ENCODE measurements at places on chromosomes 6 and 20.

DNA sequence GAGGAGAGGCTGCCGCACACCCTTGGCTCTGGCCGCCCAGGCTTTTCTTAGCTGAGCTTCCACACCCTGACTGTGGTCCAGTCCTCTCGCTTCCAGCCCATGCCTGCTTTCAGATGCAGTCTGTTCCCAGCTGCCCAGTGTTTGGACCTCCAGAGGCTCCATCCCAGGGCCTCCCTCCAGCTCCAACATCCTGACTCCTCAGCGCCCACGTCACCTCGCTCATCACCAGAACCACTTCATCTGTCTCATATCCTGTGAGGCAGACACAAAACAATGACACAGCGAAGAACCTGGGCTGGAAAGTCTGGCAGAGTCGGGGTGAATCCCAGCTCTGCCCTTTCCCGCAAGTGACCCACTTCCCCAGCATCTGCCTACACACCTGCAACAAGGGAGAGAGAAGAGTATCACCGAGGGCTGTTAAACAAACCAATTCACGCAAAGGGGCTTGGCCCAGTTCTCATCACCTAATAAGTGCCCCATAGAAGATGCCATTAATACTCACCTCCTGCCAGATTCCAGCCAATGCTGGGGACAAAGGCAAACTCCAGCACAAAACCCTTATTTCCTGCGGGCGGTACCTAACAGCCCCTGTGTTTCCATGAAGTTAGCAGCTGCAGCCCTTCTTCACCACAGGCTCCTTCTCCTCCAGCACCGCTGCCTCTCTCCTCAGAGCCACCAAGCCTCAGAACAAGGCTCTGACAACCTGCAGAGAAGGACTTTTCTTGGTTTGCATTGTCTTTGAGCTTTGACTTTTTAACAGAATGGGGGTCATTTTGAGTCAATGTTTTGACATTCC lies 133.4 kb upstream of the CDH4 start:
- DNase-seq: no peak

DNA sequence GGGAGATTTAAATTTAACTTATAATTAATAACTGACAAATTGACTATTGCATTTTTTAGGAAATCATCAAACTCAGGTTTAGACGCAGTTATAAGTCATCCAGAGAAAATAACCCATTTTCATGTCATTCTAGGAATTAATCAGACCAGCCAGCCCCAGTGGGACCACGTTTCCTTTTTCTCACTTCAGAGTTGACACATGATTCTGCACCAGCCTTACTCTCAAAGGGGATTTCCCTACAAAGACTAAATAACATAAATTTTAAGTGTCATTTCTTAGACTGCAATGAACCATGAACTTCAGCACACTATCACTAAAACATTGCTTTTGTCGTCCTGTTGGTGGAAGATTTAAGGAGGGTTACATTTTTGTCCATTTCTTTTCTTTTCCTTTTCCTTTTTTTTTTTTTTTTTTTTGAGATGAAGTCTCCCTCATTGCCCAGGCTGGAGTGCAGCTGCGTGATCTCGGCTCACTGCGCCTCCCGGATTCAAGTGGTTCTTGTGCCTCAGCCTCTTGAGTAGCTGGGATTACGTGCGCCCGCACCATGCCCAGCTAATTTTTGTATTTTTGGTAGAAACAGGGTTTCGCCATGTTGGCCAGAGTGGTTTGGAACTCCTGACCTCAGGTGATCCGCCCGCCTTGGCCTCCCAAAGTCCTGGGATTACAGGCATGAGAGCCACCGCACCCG lies 3.6 kb downstream of the IPCEF1 start:
- DNase-seq: no peak

DNA sequence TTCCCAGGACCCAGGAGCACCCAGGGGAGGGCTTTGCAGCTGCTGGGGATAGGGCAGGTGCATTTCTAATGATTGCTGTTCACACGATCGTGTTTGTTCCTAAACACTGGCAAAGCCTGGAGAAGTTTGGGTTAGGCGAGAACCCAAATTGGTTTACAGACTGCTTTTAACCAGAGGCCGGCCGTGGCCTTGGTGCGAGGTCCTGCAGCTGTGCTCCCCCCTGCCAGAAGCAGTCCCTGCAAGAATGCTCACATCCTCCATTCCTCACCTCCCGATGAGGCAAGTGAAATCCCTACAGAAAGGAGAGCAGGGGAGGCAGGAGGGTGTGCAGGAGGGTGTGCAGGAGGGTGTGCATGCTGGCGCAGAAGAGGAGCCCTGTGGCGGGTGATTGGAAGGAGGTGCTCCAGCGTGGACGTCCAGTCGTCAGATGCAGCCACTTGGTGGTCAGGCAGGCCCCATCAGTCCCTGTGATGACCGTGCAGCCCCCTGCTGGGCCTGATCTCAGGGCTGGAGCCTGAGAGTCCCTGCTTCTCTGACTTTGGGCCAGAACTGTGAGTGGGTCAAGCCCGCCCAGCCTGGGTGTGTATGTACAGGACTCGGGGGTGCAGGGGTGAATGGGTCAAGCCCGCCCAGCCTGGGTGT lies 55.7 kb upstream of the FRMD1 start:
- no peak for DNase-seq

DNA sequence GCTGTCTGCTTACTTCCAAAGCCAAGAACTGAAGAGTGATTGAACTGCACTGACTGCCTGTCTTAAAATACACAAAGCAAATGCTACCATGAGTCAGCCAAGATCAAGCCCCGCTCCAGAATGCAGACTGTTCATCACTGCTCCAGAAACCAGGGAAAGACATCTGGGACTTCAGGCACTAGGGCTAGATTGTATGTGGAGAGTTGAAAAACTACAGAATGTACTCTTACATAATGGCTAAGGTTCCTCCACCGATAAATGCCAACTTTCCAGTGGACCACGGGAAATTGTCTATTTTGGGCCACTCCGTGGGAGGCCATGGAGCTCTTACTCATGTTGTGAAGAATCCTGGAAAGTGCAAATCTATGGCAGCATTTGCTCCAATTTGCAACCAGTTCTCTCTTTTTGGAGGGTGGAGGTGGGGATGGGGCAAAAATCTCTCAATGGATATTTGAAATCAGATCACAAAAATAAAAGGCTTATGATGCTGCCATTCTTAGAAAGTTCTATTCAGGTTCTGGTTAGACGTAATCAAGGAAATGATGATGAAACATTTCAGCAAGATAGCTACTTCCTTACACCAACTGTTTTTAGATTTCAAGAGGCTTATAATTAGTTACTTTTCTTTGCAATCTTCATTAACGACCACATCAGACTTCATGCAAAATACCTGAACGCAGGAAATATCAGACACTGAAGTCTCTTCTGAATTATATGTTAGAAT lies 11.8 kb upstream of the CAP2 start:
- DNase-seq: no peak

DNA sequence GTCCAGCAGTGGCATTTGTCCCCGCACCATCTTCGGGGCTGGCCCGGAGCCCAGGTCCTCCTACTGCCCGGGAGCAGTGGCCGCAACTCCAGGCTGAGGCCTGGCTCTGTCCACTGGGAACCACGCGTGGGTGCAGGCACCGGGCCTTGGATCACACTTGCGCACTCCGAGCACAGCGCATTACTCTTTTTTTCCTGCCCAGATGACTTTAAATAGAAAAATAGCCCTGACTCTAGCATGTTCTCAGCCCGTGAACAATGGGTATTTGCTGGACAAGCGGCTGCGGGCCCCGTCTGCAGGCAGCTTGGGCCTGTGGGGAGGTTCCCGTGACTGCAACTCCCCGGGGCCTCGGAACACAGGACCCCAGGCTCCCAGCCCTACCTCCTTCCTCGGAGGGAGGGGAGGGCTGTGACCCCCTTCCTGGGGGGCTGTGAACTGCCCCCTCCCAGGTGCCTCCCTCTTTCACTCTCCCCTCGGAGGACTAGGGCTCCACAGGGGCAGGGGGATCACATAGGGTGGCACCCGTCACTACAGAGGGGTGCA lies 162.2 kb downstream of the TBXT start:
- DNase-seq: no peak

DNA sequence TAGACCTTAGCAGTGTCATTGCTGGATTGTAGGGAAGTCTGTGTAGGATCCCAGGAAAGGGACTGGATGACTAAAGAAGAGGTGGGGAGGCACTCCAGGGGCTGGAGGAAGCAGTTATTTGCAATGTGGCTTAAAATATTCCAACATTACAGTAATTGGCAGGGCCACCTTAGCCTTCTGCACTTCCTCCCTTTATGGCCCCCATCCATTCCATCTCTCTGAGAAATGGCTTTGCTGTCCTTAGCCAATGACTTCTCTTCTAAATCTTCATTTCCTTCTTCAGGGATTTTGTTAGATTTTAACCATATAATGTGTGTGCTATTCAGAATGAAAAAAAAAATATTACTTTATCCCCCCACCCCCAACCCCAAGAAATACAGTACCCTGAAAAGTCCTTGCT lies 6.4 kb downstream of the ADGRF5 start:
- no peak for DNase-seq

DNA sequence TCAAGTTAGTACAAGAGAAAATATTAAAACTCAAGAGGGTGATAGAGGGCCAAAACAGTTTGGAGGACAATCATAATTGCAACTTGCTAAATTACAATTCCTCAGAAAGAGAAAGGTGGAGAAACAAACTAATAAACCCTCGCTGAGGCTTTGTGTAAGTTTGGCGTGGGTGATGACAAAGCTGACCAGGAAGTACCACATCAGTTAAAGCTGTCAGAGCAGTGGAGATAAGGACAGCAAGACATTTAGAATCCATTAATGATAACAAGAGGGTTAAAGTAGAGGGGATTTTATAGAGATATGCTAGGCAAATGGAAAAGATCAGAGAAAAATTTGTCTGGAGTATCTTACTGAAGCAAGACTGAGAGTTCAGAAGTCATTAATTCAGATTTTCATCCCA lies 334.4 kb downstream of the TFAP2B start:
- no peak for DNase-seq

GRCh38 chr6:15518878-15519277 lies 143.9 kb downstream of the DTNBP1 start:
- DNase-seq: no peak

- no peak for DNase-seq
Observed at GRCh38 chr6:112576423-112576822, 229.3 kb downstream of the RFPL4B start.

DNA sequence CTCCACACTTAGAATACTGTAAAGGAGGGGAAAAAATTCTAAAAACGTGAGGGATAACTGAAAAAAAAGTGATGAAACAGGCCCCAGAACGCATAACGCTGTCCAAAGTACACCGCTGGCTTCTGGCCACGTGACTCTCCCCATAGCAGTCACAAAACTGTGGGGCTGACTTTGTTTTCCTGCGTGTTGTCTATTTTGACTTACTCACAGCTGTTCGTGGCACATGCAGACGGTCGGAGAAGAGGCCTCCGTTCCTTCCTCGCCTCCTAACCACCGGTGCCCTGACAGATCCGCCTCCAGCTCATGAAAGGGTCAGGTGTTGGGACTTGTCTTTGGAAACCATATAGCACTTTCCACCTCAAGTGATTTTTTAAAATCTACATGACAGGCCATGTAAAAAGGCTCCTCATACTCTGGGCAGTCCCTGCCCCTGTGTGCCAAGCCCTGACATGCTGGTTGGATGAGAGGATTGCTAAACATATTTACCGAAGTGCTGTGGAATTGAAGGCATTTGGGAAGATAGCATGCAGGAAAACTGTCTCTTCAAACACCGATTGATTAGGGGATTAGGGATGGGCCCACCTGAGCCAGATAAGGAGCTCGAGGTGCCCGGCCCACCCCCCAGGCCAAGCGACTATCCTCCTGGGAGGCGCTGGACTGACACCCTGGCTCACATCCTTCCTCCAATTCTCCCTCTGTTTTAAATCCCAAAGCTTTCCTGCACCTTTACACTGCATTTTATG lies 54.8 kb downstream of the DACT2 start:
- DNase-seq: no peak

GRCh38 chr6:32883789-32884188 lies 29.8 kb downstream of the PSMB9 start:
- no peak for DNase-seq

DNA sequence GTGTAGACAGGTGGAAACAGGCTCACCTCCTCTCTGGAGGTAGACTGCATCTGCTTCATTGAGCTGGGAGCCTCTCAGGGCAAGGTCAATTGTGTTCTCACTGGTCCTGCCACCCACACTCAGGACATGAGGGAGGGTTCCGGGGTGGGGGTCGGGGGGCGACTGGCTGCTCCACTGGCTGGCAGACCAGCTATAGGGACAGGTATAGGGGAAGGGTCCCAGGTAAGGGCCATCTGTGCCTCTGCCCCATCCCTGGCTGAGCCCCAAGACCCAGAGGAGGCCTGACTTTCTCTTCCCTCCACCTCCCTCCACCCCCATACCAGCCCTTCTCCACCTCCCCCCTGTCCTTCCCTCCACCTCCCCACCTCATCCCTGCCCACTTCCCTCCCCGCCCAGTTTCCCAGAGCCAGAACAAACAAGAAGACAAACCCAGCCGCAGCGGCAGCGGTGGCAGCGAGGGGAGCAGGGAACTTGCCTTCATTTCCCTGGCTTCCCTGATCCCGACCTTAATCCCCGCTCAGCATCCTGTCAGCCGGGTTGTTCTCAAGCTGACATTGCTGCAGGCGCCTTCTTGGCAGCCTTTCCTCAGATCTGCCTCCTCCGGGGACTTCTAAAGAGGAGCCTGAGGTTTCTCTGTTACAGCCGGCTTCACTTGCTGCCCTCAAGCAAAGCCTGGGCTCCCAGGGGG lies 18.3 kb upstream of the FOXP4 start:
- DNase-seq: no peak

- no peak for DNase-seq
Observed at GRCh38 chr6:136958168-136958567, 36.1 kb downstream of the SLC35D3 start.

DNA sequence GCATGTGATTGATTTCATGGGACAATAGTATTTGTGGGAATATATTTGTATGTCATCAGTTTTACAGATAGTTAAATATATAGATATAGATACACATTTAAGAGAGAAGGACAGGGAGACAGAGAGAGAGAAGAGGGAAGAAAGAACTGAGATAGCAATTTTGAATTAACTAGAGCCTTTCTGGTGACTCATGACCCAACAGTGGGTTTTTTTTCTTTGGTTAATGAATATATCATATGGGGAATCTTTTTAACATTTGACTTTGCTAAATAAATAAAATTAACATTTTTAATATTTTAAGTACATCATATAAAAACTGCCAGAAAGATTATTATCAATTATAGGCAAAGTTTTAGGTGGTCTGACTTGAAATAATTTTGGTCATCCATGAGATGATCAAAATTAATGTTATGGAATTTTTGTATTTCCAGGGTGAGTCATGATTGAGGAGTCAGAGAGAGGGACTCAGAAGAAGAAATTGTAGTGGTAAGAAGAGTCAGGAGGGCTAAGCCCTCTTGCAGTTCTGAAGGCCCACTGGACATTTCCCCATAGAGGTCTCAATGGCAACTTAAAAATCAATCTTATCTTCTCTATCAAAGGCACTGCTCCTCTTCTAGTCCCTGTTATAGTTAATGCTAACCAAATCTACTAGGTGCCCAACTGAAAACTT lies 508.1 kb upstream of the MAP3K7 start:
- DNase-seq: no peak

GRCh38 chr6:154414021-154414813 lies 57.6 kb upstream of the IPCEF1 start:
- DNase-seq: no peak

- DNase-seq: no peak
Observed at GRCh38 chr6:47138046-47138445, 95.9 kb upstream of the ADGRF1 start.
